Ovary (tissue), 10 donors: ENCODE measurements at places on chromosomes 7 and 10. TPM values are rescaled to one million over a fixed set of nuclear protein-coding genes. Genes with fewer than 3 reads are reported as not detected.

Gene AGMO
- total RNA-seq: 0.42 TPM

Gene ZP3
- 0.73 TPM for total RNA-seq

Gene FAM131B
- 0.60 TPM for total RNA-seq

Gene PARD3
- total RNA-seq: 67.3 TPM

Gene HABP2
- total RNA-seq: not detected

Gene GPR15LG
- total RNA-seq: 3.6 TPM

Gene BTBD16
- total RNA-seq: not detected

Gene FKBP9
- 200 TPM for total RNA-seq

Gene CYP2C19
- 0.15 TPM for total RNA-seq

Gene NEBL
- 4.8 TPM for total RNA-seq
